ENCODE measurements at places on chromosomes 2 and 18. TPM values are rescaled to one million over a fixed set of nuclear protein-coding genes. Genes with fewer than 3 reads are reported as not detected.

TMX3 gene
- total RNA-seq = 45.2 TPM

DNA sequence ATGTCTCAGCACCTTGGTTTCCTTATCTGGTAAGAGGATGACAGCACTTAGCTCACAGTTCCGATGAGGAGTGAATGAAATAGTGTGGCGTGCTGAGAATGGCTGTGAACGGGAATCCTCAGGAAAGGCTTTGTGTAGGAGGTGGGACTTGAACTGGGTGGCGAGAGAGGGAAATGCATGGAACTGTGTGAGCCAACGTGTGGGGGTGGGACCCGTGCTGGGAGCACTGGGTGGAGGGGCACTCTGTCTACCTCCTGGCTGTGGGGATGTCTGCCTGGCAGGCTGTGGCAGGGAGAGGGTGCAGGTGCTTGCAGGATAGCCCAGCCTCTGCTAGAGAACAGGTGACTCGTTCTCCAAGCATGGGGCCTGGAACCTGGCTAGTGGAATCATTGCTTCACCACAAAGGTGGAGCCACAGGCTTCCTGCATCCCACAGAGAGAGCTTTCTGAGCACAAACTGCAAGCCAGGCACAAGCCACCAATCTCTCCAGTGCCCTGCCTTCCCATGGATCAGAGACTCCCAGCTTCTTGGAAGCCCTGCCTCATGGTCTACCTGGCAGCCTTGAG is 145.2 kb downstream of the CELF4 start:
- DNase-seq = no peak

KIF5C gene
- 2.5 TPM for total RNA-seq

DNA sequence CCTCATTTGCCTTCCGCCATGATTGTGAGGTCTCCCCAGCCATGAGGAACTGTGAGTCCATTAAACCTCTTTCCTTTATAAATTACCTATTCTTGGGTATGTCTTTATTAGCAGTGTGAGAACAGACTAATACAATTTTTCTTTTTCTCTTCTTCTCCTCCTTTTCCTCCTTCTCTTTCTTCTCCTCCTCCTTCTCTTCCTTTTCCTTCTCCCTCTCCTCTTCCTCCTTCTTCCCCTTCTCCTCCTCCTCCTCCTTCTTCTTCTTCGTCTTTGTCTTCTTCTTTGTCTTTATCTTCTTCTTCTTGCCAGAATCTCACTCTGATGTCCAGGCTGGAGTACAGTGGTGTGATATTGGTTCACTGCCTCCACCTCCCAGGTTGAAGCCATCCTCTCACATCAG is 20.2 kb downstream of the SKA1 start:
- DNase-seq = no peak

DNA sequence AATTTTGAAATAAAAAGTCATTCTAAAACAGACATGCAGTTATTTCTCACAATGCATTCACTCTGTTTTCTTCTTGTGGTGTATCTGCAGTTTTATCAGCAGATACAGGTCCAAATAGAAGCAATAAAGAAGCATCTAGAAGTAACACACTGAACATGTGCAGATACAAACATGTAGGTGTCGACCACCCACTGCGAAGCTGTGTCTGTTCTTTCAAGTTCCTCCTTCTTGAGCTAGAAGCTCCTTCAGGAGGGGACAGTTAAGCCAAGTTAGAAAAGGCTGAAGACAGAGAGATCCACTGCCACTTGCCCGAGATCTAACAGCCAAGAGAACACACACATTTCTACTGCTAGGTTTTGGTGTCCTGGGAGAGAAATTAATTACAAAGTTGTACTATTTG is 30.1 kb downstream of the WDFY1 start:
- DNase-seq = no peak

POTEJ gene
- 0.28 TPM for total RNA-seq

DNA sequence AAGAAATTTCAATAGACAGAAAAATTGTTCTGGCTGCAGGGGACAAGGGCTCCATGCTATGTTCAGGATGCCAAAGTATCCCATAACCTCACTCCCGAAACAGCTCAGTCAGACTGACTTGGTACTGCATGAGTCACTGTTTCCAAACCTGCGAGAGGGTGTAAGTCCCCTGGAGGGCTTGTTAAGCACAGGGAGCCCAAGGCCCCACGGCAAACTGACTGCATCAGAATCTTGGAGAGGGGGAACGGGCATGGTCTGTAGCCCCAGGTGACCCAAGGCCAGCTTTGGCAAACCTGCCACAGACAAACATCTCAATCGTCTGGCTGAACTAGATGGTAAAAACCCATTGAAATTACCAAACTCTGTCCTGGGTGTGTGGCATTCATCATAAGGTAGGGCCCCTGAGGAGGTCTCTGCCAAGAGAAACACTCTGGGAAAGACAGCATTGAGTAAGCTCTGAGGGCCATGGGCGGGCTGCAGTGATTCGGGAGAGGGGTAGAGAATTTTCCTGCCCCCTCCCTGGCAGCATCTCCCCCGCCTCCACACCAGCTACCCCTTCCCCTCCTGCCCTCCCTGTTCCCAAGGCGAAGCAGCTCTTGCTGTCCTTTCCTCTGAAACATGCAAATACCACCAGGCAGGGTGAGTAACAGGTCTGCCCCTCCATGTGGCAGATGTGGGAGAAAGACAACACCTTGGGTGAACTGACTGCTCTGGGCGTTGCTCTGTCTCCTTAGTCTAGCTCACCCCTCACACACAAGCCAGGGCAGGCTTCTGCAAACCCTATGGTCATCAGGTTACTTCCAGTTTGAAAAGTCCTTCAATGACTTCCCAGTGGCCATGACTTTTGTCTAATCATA is 274.7 kb upstream of the SIX2 start:
- no peak for DNase-seq

- no peak for DNase-seq
These were observed 131.3 kb upstream of the CBLN2 start for GRCh38 chr18:72675394-72675793.

DNA sequence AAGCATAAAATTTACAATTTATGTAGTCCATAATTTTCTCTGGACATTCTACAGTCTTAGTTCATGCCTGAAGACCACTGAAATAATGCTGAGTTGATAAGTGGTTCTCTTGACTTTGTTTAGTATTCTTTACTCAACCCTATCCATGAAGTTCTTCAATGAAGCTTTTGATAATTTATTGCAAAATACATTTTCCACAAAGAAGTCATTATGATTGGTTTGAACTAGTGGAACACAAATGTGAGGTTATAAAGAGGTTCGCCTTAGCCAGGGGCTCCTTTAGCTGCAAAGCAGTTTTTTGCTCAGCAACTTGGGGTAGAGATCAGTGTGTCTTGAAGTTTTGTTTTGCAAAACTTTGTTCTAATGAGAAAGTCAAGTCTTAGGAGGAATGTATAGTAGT is 5.9 kb downstream of the BCL2L11 start:
- no peak for DNase-seq

GRCh38 chr18:30908381-30908780 is 134.2 kb downstream of the DSC3 start:
- no peak for DNase-seq

DSEL gene
- 22.4 TPM for total RNA-seq

- no peak for DNase-seq
These were observed 10.1 kb upstream of the LRPPRC start for GRCh38 chr2:44005846-44006245.

REG3G gene
- not detected for total RNA-seq

DNA sequence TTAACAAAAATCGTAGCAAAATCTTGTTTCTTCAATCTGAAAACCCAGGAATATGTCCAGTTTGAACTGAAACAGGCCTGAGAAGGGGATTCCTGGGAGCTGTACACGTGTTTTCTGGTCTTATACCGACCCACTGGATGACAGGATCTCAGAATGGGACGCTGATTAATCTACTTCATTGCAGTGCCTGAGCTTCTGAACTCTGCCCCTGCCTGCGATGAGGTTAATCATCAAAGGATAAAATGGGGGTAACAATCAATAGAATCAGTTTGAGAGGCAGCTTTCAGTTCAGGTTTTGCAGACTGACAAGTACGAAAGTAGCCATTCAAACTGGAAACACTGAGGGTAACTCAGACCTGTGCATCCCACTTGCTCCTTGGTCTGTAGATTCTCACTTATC is 273.9 kb upstream of the REV1 start:
- DNase-seq = no peak

- no peak for DNase-seq
These were observed 1.3 kb downstream of the CDCA7 start for GRCh38 chr2:173355866-173356508.

GRCh38 chr2:72136933-72137497 is 10.6 kb downstream of the CYP26B1 start:
- DNase-seq = no peak

ZNF236 gene
- total RNA-seq = 16.6 TPM

GRCh38 chr2:85251070-85251616 is 76.6 kb downstream of the TGOLN2 start:
- no peak for DNase-seq

AKAIN1 gene
- total RNA-seq = not detected

NETO1 gene
- 1.0 TPM for total RNA-seq

KCNK3 gene
- total RNA-seq = 4.8 TPM

- DNase-seq = no peak
These were observed 134.6 kb downstream of the TSN start for GRCh38 chr2:121890041-121890440.

DNA sequence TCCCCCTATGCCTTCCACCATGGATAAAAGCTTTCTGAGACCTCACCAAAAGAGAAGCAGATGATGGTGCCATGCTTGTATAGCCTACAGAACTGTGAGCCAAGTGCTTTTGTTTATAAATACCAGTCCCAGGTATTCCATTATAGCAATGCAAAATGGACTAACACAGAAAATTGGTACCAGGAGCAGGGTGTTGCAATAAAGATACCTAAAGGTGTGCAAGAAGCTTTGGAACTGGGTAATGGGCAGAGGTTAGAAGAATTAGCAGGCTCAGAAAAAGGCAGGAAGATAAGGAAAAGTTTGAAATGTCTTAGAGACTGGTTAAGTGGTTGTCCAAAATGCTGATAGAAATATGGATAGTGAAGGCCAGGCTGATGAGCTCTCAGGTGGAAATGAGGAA is 16.3 kb upstream of the SCYGR2 start:
- DNase-seq = no peak

RNF138 gene
- total RNA-seq = 32.9 TPM

DSC3 gene
- total RNA-seq = 22.6 TPM

- no peak for DNase-seq
These were observed 27.1 kb upstream of the SPTBN1 start for GRCh38 chr2:54429054-54429453.

DNA sequence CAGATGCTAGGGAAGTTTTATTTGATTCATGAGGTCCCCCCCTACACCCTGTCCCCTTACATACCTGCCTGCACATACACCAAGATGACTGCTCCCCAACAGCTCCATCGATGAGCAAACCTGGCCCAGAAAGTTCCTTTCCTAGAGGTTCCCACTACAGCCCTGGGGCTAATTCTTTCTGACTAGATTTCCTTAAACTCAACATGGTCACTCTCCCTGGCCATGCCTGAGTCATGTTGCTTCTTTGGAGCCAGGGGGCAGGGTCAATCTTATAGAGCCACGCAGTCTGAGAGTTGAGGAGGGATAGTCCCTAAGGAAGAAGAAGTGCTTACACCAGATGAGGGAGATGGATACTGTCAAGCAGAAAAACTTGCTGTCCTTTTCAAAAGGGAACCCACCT is 67.7 kb upstream of the GLI2 start:
- DNase-seq = no peak

DNA sequence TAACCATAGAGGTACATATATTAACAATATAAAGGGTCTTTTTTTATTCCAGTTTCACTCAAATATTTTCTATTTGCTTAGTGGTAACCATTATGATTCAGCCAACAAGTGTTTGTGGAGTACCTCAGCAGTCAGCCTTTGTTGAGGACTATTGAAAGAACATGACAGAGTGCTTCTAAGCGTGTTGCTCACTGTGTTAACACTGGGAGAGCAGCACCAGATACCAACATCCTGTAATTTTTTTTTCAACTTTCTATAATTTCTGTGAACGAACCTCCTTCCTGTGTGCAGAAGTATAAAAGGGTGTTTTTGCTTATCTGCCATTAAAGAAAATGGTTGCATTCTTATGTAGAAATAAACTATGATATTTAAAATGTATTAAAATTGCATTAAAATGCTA is 239.0 kb downstream of the PHLPP1 start:
- DNase-seq = no peak

DIPK1C gene
- total RNA-seq = not detected

PDE11A gene
- total RNA-seq = not detected

DNA sequence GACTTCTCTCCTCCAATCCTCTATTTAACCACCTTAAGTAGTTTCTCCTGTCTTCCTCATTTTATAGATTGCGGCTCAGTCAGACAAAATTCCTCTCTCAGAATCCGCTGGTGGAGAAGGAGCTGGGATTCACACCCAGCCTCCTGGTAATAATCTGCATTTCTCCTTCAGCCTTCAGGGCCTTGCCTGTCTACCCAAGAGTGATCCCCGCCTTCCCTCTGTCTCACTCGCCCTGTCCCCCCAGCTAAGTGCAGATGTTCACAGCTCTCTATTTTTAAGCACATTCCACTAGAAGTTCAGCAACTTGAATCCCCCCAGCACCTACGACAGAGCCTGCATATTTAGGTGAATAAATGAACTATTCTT is 212.5 kb upstream of the HAAO start:
- DNase-seq = no peak

DNA sequence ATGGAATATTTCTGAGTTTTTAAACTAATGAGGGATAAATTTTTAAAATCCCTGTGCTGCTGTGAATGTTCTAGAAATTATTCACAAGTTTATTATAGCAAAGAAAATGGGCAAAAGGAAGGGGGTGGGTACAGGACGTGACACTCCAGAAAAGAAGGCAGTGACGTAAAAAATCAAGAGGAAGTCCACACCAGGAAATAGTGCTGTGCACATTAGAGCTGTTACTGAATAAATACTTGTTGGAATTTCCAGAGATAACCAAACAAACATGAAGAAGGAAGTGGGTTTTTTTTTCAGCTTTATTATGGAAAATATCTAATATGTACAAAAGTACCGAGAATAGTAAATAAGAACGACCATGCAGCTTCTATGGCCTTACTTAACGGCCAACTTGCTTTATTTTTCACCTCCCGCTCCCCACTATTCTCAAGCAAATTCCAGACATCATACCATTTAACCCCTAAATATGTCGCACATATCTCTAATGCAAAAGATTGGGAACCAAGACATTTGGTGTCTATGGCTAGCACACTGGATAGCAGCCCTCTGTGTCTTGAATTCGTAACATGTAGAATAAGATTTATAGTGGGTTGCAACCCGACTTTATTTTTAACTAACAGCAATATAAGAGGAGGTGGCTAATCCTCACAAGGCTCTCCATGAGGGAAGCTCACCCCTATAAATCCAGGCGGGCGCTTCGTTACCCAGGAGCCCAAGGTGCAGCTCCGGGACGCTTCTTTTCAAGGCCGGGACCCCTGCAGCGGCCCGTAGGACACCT is 580 bp upstream of the NDUFV2 start:
- no peak for DNase-seq

GAD1 gene
- total RNA-seq = not detected

DNA sequence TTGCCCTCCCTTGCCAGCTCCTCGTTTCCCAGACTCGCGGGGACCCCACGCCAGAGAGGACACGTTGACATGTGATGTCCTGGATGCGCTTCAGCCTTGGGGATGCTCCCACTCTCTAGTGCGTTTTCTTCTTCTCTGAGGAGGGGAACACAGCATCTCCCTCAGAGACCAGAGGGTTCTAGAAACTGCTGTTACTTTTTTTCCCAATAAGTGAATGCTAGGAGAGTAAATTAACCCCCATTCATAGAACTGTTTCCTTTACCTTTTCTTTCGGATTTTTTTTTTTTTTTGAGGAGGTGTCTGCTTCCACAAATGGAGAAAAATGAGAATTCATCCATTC is 370 bp upstream of the EFEMP1 start:
- no peak for DNase-seq

COL3A1 gene
- 237 TPM for total RNA-seq

Data from omental fat pad (tissue), 4 donors.